Epithelial cell of proximal tubule (primary cell): ENCODE measurements at places on chromosomes 7 and 10.

- no peak for DNase-seq
Observed at GRCh38 chr10:96495544-96495943, 18.2 kb downstream of the TLL2 start.

GRCh38 chr10:108454793-108455192 lies 1290.3 kb upstream of the SORCS1 start:
- DNase-seq: no peak

DNA sequence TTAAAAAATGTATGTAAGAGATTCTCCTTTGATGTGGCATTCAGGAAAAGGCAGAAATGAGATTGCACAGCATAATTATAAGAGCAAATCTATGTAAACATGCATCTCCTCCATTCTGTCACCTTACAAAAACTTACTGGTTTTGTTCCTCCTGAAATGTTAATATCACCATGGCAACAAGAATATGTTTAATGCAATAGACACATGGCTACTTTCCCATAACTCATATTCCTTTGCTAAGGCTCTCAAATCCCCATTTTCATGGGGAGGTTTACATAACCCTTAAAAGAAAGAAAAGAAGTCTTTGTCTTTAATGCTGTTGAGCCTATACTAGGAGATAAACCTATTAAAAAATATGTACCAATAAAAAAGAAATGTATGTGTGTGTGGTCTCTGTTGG lies 136.2 kb downstream of the ANK3 start:
- DNase-seq: no peak

GRCh38 chr10:780536-781524 lies 91.4 kb upstream of the DIP2C start:
- DNase-seq: no peak

GRCh38 chr10:7015457-7015856 lies 395.4 kb downstream of the SFMBT2 start:
- DNase-seq: no peak

GRCh38 chr10:124611738-124612137 lies 132.4 kb downstream of the FAM53B start:
- DNase-seq: no peak

- no peak for DNase-seq
Observed at GRCh38 chr7:157514306-157514705, 177.5 kb downstream of the DNAJB6 start.

- no peak for DNase-seq
Observed at GRCh38 chr7:151790095-151790829, 86.7 kb downstream of the PRKAG2 start.

- DNase-seq: no peak
Observed at GRCh38 chr10:76396134-76396533, 964.7 kb downstream of the LRMDA start.

DNA sequence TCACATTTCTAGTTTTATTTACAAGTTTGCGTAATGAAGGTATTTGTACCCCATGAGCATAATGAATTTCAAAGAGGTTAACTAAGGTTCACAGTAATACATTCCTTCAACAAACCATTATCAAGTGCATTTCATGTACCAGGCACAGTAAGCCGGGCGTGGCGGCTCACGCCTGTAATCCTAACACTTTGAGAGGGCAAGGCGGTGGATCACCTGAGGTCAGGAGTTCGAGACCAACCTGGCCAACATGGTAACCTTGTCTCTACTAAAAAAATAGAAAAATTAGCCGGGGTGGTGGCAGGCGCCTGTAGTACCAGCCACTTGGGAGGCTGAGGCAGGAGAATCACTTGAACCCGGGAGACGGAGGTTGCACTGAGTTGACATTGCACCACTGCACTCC lies 4.3 kb upstream of the EIF3A start:
- no peak for DNase-seq

DNA sequence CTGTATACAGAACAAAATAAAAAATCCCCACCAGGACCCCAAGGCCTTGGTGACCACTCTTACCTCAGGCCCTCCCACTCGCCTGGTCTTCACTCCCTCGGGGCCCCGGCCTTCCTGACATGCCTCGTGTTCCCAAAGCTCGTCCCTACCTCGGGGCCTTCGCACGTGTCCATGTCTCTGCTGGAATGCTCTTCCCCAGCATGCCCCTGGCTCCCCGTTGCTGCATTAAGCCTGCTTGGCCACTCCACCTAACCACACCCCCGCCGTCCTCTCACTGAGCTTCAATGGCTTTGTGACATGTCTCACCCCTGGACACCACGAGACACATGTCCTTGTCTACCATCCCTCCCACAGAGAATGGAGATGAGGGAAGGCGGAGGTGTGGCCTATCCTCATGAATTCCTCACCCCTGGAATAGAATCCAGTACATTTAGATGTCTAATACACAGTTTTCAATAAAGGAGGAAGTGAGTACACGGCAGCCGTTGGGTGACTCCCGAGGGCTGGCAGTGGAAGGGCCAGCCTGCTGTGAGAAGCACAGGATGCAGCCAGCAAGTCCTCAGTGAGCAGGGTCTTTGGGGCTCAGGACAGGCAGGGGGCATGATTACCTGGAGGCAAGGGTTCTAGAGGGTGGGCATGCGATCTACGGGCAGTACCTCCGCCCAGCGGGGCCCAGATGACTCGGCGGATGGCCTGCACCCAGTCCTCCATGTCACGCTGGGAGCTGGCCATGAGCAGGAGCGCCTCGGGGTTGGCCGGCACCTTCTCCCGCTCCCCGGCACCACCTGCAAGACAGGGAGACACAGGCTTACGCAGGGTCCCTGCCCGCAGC lies 125.7 kb downstream of the ARHGAP22 start:
- no peak for DNase-seq

DNA sequence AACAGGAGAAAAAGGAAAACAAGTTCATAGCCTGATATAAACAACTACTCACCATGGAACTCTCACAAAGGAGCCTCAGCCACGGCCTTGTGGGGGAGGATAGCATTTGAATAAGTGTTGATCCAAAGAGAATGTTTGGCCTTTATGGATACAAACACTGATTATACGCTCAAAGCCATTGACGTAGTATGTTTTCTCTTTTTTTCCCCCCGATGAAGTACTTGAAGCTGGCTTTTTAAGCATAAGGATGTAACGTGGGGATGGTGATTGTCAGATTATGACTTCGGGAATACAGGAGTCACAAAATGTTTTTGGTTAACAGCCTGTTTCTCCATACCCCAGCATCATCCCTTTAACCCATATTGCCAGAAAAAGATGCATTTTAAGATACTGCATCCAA lies 39.8 kb downstream of the CELF2 start:
- no peak for DNase-seq

DNA sequence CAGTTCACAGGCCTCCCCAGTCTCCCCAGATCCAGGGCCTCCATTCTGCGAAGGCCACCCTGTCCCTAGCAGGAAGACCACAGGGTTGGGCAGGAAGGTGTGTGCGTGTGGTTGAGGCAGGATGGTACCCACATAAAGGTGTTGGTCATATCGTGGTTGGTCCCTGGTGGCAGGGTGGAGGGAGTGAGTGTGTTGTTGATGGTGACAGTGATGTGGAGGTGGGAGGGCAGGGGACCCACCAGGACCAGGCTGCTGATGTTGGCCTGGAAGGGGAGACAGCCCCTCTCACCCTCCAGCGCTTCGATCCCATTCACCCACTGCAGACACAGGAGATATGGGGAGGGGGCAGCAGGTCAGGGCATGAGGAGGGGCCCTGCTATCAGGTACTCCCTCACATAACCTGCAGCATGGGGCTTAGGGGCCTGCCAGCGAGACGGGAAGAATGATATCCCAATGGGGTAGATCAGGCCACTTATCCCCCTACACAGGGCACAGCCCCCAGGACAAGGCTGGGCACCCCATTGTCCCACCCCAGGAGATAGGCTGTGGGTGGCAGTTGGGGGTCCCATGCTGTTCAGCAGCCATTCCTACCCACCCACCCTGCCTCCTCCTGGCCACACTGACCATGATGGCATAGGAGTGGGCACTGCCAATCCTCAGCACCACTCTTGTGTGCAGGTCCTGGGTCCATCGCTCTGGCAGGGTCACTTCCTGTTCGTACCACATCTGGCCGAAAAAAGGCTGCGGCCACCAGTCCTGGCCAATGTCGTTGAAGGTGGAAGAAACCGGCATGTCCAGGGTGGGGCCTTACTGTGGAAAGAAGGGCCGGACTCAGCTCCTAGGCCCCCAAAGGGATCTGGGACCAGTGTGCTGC lies 69.0 kb upstream of the ZNF479 start:
- DNase-seq: no peak

DNA sequence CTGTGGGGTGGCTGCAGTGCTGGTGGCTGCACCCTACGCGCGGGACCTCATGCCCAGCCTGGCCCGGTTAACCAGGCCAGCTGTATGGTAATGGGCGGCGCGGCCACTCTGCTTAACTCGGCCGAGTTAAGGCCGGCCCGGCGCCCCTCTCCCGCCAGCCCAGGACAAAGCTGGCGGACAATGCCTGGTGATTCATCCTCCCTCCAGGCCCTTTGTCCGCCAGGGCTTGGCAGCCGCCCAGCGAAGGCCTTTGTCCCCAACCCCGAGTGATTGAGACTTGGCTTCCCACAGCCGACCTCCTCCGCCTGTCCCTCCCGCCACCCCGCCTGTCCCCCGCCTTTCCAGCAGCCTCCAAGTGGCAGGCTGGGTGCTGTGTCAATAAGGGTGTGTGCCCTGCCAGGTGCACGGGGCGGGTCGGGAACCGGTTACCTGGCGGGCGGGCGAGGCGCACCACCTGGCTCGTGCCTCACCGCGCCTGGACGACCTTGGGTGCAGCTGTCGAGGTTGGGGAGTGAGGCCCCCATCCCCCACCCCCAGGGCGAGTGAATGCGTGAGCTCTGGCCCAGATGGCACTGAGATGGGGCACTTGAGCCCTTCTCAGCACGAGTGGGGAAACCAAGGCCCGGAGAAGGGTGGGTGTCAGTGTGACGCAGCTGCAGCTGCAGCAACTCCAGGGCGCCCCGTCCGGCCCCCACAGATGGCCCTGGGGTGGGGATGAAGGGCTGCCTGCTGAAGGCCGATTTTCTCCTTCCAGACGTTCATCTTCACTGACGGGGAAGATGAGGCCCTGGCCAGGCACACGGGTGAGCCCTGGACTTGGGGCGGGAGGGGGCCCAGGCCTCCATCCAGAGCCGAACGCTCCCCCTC lies 4.6 kb downstream of the LFNG start:
- no peak for DNase-seq

DNA sequence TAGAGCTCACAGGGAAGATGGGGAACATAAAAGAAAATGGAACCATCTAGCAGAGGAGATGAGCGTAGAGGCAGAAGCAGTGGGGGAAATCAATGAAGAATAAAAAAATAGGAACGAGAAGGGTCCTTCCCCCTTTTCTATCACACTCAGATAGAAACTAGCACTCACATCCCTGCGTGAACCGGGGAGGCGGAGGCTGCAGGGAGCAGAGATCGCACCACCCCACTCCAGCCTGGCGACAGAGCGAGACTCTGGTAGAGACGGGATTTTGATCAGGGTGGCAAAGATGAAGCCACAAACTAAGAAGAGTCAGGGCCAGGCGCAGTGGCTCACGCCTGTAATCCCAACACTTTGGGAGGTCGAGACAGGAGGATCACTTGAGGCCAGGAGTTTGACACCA lies 64.7 kb upstream of the ECHDC3 start:
- no peak for DNase-seq

DNA sequence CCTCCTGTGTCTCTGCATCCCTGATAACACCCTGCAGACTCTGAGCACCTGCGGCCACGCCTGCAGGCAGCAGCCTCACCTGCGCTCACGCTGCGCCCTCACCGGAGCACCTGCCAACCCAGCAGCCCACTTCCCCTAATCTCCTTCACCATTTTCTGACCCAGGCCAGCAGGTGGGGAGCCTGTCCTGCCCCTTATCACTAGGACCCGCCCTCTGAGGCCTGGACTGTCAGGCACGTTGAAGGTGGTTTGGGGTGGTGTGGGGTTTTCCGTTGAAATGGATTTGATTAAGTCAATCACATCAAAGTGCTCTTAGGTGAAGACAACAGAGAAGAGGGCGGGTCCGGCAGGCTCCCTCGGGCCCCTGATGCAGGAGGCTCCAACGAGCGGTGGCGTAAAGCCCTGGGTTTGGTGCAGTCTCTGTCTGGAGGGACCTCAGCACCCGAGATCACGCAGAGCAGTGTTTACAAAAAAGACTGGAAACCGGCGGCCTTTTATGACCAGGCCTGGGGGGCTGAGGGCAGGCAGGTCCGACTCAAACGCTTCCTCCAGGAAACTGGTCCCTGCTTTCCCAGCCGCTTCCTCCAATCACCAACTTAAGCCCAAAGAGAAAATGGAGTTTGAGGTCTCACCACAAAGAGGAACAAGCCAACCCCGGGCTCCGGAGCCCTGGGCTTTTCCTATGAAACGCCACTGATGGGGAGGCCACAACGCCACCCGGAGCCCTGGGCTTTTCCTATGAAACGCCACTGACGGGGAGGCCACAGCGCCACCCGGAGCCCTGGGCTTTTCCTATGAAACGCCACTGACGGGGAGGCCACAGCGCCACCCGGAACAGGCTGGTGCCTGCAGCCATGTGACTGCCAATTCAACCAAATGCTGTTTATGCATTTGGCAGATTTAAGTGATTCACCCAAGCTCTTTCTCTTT lies 45.5 kb downstream of the DPYSL4 start:
- no peak for DNase-seq

DNA sequence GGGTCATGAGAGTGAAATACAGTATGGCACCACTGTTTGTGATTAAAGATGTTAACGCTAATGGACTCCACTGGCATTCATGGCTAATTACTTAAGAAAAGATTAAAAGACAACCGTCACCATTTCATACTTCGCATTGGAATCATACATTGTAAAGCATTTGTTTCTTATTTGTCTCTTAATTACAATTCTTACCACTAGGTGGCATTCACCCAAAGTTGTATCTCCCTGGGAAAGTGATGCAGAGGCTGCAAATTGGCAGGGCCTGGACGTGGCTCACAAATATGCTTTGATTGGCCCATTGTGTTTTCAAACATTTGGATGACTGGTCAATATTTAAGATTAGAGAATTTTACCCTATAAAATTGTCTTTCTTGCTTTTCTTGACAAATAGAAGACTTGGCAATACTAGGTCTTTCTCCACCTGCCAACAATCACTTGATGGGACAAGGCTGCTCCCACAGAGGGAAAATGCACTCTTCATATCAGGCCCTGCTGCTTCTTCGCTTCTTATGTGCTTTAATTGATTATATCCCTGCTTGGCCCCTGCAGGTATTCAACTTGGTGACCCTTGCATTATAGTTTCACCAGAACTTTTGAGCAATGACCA lies 72.1 kb upstream of the STARD3NL start:
- no peak for DNase-seq

DNA sequence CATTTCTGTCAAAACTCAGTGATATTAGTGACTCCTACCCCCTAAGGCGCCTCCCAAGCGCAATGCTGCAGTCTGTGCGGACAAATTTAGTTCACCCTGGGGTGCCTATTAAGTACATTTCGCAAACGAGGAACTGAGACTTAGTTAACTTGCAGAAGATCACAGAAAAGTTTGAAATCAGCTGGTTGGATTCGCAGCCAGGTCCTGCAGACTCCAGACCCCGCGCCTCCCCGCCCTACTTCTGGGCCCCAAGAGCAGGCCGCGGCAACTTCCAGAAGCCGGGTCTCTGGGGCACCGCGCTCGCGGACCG lies 588 bp downstream of the CYREN start:
- DNase-seq: no peak

- DNase-seq: no peak
Observed at GRCh38 chr7:124349443-124349842, 316.6 kb upstream of the TMEM229A start.
